ENCODE measurements at places on chromosomes 7 and 10.
A peak's percentile ranks its signal among the peaks of the same experiment; 100 is the strongest.

- no peak for DNase-seq
Measured at GRCh38 chr10:71984809-71985388, 20.7 kb downstream of the CHST3 start.

DNA sequence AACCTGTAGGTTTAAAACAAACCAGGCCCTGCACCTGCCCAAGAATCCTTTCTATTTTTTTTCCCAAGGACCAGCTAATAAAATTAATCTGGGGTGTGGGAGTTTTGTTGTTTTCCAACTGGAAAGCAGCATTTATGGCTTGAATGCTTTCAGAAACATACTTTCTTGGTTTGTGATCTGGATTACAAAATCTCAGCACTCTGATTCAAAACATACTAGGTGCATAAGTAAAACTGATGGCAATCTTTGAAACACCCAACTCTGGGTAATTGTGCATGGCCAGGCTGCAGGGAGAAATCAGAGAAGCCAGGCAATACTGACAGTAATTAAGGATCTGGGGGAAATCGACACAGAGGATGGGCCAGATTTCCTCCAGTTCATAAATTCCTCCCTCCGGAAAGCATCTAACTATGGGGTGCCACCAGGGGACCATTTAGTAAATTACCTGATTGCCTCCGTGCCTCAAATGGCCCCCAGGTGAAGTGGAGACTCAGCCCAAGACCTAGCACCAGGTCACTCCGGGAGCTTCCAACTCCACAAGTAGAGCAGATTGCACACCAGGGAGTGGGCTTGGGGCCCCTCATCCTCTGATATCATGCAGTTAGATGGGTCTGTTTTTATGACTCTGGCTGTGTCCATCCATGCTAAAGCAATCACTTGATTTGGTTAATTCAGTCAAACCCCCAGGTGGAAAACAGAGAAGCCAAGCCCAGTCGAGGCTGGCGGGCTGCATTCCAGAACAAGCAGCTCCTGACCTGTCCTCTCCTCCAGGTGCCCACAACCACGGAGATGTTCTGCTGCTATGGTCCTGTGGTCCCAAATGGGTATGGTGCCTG is 15.2 kb upstream of the C10orf53 start:
- no peak for DNase-seq

DNA sequence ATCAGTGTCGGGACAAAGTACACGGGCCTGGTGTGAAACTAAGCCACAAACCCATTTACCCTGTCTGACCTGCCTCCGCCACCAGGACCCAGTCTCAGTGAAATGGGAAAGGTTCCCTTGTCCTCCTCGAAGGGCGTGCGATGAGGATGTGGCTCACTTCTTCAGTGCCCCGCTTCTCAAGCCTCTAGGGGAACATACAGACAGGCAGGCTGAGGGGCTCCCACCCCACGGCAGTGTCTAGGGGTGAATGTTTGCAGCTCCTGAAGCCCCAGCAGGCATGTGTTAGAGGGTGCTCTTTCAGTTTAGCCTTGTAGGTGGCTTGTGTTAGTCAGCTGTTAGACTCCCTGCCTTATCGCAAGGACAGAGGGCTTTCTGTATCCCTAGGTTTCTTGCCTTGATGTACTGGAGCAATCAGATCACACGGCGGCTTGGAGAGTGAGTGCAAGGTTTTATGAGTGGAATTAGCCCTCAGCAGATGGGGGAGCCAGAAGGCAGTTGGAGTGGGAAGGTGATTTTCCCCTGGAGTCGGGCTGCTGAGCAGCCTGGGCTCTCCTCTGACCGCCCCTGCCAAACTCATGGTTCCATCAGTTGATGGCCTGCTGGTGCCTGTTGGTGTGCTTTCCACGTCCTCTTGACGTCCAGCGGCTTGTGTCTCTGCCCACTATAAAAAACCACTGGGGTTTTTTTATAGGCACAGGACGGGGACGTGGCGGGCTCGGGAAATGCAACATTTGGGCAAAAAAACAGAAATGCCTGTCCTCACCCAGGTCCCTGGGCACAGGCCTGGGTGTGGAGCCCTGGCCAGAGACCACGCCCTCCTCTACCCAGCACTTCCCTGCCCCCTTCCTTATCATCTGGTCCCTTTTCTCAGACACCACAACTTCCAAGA is 759 bp downstream of the NUDT1 start:
- DNase-seq: no peak

- DNase-seq: no peak
Measured at GRCh38 chr7:27080844-27081436, 14.9 kb downstream of the HOXA1 start.

GRCh38 chr7:117781707-117782106 is 91.5 kb downstream of the CTTNBP2 start:
- no peak for DNase-seq

- no peak for DNase-seq
Measured at GRCh38 chr10:78648256-78648860, 420.4 kb upstream of the ZMIZ1 start.

DNA sequence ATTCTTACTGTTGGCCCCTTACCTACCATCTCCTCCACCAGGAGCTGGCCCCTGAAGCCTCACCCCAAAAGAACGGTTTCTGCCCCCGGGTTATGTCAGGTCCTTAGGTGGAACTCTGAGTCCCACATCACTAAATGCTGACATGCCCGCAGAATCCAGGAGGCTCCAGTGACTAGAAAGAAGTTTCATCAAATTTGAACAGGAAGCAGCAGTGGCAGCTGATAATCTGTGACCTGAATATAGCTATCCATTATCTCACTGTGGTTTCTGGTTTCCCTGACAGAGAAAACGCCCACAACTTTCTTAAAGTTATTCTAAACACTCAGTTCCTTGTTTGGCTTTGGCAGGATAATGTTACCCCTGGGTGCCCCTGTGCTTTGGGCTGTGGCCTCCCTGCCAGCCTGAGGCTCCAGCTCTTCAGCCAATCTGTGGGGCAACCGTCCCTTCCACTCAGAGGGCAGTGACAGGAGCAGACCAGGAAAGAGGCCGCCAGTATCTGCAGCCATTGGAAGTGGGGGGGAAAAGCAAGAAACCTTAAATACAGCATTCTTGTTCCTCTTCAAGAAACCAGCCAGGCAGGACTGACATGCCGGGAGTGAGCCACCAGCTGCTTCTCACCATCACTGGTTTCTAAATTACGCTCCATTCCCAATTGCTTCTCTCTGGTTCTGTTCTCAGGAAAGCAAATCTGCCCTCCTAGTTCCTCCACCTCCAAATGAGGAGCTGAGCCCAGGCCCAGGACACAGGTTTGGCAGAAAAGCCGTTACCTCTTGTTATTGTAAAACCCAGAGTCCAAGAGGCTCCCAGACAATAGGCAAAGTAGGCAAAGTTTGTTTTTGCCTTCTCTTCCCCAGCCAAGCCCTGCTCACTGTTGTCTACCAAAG is 41.2 kb upstream of the VCL start:
- DNase-seq: peak; percentile 66

DNA sequence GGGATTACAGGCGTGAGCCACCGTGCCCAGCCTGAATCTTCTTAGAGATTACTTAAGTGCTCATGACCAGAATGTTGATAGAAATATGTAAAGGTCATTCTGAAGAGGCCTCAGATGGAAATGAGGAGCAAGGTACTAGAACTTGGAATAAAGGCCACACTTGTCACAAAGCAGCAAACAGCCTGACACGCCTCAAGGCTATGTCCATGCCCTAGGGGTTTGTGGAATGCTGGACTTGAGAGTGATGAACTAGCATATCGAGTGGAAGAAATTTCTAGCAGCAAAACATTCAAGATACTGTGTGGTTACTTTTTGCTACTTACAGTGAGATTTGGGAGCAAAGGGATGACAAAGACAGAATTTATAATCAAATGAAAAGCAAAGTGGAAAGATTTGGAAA is 39.0 kb downstream of the ZNF438 start:
- no peak for DNase-seq

GRCh38 chr7:18472161-18472483 is 23.4 kb upstream of the HDAC9 start:
- DNase-seq: no peak

DNA sequence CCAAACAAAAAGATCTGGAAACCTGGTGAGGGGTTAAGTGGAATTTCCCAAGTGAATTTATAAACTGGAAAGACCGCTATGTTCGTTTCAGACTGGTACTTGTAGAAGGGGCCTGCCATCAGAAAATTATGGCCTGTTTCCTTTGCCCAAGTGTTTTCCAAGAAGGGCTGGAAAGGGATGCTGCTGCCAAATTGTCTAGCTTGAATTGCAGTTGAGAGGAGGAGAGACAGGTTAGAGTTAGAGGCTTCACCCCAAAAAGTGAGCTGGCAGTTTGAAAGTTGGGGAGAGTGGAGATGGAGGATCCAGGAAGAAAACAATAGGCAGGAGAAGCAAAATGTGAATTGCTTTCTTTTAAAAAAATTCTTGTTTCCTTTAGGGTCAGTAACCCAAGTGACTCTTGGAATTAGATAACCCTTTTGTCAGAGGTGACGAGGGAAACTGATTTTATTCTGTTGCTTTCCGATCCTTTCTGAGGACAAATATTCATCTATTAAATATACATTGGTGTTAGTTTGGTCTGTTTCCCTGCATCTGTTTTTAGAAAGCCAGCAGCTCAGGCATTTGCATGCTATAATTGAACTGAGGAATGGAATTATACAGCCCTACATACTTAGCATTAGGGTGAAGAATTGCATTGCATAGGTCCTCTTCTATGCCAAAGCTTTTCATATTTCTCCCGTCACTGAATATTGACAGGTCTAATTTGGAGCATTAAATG is 82.5 kb upstream of the PRR15 start:
- no peak for DNase-seq

Measured in CD4-positive, alpha-beta T cell treated with Interleukin-1 beta for 1 hour (primary cell).